Fibroblast of skin of abdomen (primary cell): ENCODE measurements at places on chromosomes 3 and 15.

DNA sequence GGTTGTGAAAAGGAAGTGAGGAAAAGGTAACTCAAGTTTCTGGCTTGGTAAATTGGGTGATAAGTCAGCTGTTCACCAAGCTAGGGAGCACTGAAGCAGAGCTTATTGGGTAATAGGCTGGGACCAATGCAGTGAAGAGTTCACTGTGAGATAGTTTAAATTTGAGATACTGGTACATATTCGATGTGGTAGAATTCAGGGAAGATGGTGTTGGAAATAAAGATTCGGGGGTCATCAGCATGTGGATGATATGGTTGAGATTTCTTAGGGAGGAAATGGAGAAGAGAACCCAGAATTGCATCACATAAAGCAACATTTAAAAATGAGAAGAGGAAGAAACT, 16.9 kb downstream of the MME start:
- no peak for DNase-seq

DNA sequence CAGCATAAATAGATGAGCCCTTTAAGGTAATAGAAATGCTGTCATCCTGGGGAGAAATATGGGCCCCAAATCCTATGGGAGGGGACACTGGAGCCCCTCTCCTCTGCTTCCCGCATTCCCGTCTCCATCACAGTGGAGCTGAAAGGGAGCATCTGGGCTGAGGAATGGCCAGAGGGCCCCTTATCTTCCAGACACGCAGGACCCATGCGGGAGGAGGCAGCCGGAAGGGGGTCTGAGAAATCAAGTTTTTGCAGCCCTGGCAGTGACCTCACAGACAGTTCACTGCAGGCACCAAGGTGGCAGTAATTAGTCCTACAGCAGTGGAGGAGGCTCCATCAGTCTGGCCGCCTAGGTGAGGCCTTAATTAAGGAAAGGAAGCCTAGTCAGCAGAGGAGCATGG, 80.2 kb downstream of the RAB11A start:
- DNase-seq = no peak

DNA sequence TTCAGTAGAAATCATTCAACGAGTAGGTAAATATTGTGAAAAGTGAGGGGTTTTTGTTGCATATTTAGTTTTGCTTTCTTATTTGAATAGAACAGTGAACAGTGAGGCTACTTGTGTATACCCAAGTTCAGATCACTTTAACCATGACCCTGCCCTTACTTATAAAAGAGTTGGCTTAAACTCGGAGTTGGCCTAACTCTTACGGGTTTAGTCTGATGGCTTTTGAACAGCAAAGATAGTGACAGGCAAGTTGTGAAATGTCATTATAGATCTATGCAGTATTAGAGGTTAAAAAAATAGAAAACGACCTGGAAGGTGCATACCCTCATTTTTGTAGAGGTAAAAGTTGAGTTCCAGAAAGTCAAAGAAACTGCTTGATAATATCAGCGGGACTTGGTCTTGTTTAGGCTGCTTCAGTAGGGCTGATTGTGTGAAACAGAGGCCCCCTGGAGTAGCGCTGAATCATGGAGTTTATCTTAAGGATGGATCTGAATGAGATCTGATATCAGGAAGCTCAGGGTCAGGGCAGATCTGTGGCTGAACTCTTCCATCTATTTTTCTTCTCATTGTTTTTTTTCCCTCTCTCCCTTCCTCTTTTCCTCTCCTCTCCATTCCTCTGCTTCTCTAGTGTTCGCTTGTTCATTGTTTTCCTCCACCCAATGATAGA, 359.8 kb downstream of the LPP start:
- no peak for DNase-seq

DNA sequence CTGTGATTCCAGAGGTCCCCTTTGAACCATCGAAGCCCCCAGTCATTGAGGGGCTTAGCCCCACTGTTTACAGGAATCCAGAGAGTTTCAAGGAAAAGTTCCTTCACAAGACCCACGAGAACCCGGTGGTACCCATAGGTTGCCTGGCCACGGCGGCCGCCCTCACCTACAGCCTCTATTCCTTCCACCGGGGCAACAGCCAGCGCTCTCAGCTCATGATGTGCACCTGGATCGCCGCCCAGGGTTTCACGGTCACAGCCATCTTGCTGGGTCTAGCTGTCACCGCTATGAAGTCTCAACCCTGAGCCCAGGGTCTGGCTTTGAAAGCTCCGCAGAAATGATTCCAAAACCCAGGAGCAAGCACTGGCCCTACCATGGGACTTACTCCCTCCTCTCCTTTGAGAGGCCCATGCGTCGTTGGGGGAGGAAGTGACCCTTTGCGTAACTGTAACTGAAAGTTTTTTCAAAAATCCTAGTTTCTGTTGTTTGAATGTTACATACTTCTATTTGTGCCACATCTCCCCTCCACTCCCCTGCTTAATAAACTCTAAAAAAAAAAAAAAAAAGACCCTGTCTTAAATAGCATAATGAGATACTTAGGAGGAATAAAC, 85.1 kb upstream of the CSPG5 start:
- DNase-seq = no peak

DNA sequence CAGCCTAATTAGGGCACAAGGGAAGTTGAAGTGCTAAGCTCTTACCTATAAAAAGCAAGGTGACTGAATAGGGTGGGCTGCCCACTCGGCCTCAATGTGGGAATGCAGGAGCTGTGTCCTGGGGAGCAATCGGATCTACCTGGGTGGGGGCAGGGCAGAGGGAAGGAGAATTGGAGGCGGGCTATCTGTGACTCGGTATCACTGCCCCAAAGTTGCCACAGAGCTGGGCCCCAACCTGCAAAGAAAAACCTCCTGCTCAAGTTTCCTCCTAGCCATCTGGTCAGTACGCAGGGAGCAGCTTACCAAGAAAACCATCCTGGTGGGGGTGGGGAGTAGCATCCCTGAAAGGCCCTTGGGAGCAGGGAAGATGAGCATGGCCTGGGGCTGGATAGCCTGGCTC, 10.7 kb downstream of the CIB2 start:
- DNase-seq = no peak

GRCh38 chr3:85877631-85878030, 918.8 kb downstream of the CADM2 start:
- DNase-seq = no peak

- no peak for DNase-seq
Observed at GRCh38 chr3:101703169-101703568, 16.7 kb upstream of the RPL24 start.

GRCh38 chr15:38702178-38702912, 137.7 kb upstream of the RASGRP1 start:
- no peak for DNase-seq

- no peak for DNase-seq
Observed at GRCh38 chr3:178480795-178481194, 55.4 kb upstream of the KCNMB2 start.

DNA sequence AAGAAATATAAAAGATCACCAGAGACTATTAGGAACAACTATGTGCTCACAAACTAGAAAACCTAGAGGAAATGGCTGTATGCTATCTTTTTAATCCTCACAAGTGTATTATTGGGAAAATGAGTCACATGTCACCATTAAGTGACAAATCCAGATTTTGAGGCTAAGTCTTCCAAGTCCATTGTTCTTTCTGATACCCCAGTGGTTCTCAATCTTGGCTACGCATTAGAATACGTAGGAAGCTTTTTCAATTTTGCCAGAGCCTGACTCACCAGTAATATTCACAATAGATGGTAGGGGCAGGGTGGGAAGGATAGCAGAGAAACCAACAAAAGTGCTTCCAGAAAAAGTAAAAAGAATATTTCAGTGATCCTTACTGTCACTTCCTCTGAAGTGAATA, 117.0 kb downstream of the FILIP1L start:
- no peak for DNase-seq

DNA sequence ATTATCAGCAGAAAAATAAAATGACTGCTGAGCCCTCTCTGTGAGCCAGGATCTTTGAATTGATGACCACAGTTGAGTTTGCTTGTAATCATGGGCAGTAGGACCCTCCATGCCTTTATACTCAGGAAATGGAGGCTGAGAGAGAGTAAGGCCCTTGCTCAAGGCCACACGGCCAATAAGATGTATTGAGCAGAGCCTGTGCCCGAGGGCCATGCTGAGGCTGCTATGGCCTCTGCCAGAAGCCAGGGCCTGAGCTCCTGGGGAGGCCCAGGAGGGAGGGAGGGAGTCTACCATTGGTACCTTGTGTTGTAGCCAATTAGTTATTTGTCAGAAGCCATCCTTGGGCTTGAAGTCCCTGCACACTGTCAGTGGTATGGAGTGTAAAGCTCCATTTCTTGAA, 151.4 kb downstream of the DNAJB8 start:
- no peak for DNase-seq

DNA sequence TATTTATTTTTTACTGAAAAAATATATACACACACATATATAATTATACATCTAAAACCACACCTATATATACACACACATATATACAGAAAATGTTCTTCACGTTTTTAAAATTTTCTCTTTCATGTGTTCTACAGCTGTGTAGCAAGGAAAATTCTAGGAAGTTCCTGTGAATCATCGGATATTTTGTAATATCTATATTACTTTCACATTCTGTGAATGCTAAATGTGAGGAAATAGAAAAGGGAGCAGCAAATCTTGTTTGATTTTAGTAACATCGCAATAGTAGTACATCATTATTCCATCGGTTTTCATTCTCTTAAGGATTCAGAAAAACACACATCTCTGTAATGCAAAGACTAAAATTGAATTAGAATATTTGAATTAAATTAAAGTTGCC, 836.8 kb upstream of the NECTIN3 start:
- peak; percentile 16 for DNase-seq

GRCh38 chr3:115397433-115397832, 225.9 kb upstream of the GAP43 start:
- peak; percentile 38 for DNase-seq

- DNase-seq = no peak
Observed at GRCh38 chr3:104548401-104548800, 818.3 kb upstream of the ALCAM start.

DNA sequence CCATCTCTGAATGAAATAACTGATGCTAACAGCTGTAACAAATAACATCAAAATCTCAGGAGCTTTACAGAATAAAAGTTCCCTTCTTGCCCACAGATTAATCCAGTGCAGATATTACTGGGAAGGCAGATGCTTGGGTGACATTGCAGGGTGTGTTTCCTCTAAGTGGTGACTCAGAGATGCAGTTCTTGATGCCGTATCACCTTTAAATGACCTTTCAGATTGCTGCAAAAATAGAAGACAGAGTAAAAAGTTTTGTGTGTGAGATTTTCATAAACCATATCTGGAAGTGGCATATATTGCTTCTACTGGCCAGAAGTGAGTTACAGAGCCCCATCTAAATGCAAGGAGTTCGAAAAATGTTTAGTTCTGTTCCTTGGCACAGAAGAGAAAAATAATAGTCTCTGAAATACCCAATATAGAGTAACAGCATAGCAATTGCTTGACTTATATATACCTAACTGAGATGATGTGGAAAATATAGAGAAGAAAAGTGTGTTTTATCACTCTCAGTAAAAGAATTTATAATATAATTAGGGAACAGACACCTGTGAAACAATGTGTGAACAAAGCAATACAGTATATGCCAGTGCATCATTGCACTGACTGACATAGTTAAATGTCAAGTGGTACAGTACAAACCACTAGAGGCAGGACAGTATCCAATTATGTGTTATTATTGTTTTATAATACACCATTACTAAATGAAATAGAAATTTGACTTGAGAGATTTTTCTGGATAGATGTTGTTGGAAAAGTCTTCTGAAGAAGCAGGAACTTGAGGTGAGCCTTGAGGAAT, 430.7 kb upstream of the CBLB start:
- DNase-seq = peak; percentile 20

DNA sequence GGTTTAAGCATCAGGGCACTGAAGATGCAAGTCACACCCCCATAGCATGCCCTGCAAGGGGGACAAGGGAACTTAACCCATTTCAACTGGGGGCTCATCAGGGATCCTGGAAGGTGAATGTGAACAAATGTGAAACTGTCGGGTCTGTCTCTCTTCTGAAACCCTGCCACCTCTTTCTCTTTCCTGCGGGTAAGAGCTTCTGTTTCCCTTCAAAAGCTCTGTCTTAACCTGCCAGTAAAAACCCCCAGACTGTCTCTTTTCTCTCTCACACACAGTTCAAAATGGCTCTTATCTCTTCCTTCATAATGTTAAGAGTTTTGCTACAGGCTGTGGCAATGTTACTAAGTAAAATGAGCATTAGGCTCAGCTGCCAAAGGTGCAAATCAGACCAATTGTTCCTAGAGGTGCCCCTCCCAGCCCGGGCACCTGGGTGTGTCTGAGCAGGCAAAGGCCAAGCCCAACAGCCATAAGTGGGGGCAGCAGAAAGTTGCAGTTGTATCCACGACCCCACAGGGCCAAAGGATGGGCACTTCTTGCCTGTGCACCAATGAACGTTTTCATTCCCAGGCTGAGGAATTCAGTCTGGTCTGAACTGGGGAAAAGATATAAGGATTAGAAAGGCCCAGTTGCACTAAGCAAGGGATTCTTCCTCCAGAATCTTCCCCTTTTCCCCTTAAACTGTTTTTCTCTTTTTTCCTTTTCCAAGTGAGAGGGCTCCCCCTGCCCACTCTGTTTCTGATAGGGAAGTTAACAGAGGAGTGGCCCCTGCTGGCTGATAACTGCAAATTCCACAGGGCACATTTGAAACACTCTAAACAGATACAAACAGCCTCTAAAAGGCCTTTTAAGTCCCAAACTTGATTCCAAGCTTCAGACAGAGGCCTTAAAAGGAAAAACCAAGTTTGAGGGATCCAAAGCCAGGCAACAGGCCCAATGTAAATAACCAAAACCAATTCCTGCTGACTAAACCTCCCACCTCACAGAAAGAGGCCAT, 113.8 kb upstream of the EPHA6 start:
- peak; percentile 0 for DNase-seq

- no peak for DNase-seq
Observed at GRCh38 chr3:20280257-20280656, 94.3 kb upstream of the SGO1 start.

- DNase-seq = no peak
Observed at GRCh38 chr3:102078854-102079808, 229.8 kb downstream of the NFKBIZ start.

GRCh38 chr3:56621681-56622080, 61.4 kb downstream of the TASOR start:
- no peak for DNase-seq

DNA sequence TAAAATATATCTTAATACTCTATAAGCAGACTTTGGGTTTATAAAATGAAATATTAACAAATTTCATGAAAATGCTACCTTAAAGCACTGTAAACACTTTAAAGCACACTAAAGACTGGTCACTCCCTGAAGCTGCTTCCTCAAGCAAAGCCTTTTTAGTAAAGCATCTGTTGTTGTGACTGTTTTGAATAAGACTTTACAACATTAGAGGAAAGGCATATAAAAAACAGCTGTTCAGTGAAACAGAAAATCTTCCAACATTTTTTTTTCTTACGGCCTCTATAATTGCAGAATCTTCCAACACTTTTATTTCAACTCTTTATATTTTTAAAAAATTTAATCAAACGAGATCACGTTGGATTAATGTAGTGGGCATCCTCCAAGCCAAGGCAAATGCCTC, 48.1 kb downstream of the GRK7 start:
- no peak for DNase-seq

GRCh38 chr3:180548050-180548449, 53.9 kb upstream of the TTC14 start:
- DNase-seq = peak; percentile 24
